ENCODE measurements at places on chromosomes 3 and 15. TPM values are rescaled to one million over a fixed set of nuclear protein-coding genes. Genes with fewer than 3 reads are reported as not detected.

- no peak for DNase-seq
Measured at GRCh38 chr3:57077630-57078343, 17.3 kb downstream of the SPATA12 start.

GRCh38 chr3:155643581-155644165, 101.2 kb downstream of the PLCH1 start:
- DNase-seq: no peak

The PSTPIP1 gene
- 0.33 TPM for total RNA-seq

DNA sequence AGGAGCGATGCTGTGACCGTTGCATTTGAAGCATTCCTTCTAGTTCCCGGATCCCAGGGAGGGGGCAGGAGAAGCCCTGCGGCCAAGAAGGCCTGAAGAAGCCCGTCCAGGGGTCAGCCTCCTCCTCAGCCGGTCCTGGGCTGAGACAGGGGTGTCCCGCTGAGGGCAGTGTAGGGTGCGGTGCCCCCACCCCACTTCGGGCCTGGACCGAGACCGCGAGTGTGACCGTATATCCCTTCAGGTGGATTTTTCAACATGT, 2.8 kb downstream of the OCA2 start:
- no peak for DNase-seq

The TLR9 gene
- total RNA-seq: not detected

DNA sequence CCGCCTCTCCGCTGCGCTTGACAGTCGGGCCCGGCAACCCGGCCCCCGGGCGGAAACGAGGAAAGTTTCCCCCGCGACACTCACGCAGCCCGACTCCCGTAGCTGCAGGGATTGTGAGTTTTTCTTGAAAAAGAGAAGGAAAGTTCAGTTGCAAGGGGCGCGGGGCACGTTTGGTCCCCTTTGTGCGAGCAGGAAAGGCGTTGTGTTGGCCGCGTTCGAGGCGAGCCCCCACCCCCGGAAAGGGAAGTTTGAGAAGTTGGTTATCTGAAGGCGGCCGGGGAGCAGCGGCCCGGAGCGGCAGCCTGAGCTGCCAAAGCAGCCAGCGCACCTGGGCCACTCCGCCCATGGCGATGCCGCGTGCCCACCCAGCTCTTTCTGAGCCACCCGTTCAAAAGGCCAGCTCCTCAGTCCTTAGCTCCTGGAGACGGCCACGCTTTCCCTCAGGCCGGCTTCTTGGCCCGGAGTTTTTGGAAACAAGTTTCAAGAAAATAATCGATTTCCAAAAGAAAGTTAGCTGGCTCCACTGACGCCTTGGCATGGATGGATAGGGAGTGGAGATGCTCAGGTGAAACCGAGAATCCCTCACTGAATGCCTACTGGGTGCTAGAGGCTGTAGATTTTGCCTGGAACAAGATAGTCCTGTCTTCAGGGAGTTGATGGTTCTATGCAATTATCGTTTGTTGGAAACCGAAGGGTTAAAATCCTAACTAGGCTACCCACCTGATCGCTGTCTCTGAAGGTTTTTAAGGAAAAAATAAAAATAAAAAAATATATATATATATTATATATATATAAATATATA, 832 bp downstream of the TGFBR2 start:
- peak; percentile 40 for DNase-seq

DNA sequence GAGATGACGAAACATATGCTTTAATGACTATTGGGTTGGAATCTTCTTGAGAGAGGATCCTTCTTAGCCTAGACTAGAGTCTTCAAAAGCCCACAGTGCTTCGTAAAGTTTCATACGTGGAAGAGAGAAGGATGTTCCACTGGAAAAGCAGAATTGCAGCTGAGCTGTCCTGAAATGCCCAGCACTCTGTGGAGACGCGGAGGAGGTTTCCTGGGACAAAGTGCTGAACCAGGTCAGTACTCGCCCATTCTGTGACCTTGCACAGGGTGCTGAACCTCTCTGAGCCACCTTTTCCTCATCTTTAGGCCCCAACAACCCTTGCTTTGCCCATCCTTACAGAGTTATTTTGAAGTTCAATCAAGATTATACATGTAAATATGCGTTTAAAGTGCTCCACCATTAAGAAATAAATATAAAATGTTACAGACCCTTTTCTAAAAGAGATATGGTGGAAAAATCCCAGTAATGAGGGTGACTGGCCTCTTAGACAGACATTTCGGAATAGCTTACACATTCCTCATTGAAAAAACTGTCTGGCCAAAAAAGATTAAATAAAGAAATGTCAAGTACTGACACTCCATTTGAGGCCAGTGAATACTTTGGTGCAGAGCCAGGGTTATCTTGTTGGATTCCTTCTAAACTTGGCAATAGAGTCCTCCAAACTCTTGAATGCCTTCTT, 4.2 kb upstream of the MAGEF1 start:
- no peak for DNase-seq

DNA sequence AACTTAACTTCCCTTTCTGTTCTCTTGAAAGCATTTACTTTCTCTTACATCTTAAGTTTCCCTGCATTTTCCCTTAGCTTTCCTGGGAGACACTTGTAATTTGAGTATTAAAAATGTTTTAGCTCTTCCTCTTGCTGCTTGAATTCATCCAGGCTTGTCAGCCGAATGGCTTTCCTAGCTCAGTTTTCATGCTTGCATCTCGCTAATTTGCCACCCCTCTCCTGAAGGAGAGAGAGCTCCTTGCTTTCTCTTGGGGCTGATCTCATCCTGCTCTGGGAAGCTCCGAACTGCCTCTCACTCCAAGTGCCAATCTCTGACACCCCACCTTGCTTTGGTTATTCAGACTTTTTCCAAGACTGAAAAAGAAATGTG, 374.6 kb upstream of the TBL1XR1 start:
- no peak for DNase-seq

GRCh38 chr3:136728918-136729317, 23.3 kb downstream of the STAG1 start:
- DNase-seq: peak; percentile 14

The PLSCR5 gene
- not detected for total RNA-seq

GRCh38 chr3:197796087-197796486, 5.0 kb downstream of the LRCH3 start:
- DNase-seq: no peak

The LINS1 gene
- total RNA-seq: 6.9 TPM

GRCh38 chr15:42920519-42921341, at the start of gene TTBK2:
TSS of gene TTBK2 (minus strand) at chr15:42920778. CDS start at chr15:42878617, 42,161 bp downstream.
- DNase-seq: peak; percentile 97

DNA sequence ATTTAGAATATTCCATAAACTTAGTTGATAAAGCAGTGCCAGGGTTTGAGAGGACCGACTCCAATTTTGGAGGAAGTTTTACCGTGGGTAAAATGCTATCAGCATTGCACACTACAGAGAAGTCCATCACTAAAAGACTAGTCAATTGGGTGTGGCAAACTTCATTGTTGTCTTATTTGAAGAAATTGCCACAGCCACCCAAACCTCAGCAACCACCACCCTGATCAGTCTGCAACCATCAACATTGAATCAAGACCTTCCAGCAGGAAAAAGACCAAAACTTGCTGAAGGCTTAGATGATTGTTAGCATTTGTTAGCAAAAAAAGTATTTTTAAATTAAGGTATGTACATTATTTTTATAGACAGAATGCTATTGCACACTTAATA, 60.5 kb downstream of the KLF13 start:
- DNase-seq: no peak

DNA sequence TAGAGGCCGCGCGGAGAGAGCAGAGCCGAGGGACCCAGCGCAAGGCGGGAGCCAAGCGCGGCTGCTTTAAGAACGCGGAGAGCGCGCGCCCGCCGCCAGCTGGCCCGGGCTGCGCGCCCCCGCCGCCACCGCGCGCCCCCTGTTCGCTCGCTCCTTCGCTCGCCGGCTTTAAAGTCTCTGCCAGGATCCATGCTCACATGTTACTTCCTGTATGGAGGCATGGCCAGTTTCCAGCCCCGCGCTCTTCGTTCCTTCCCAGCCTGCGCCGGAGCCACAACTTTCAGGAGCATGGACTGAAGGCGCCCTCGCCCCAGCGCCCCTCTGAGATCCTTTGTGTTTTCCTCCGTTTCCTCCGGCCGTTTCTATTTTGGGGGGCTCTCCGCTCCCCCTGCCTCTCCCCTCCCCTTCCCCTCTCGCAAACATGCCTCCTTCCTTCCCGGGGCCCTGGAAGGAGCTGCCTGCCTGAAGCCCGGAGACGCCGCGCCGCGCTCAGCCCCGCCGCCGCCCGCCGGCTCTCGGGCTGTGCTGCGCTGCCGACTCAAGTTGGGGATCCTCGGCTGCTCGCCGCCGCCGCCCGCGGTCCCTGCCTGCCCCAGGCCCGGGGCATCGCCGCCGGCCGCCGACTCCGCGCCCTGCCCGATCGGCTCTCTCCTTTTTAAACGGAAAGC, at the start of gene PTPRG:
Gene PTPRG, plus strand, starts transcription at position 198 of the 668 bp plus-strand sequence. CDS start 717 bp downstream, outside the sequence.
- peak; percentile 81 for DNase-seq

Data from A172 (cell line).